ENCODE measurements at places on chromosomes 5 and 9.
A peak's percentile ranks its signal among the peaks of the same experiment; 100 is the strongest.

GRCh38 chr5:147055089-147055826 is 176.7 kb upstream of the PPP2R2B start:
- DNase-seq, result no peak

- no peak for DNase-seq
Observed at GRCh38 chr9:105859428-105860091, 165.2 kb downstream of the TMEM38B start.

GRCh38 chr5:114782869-114783268 is 386.8 kb downstream of the TRIM36 start:
- no peak for DNase-seq

GRCh38 chr9:92962846-92963245 is 15.5 kb downstream of the FGD3 start:
- DNase-seq, result no peak

- DNase-seq, result peak; percentile 53
Observed at GRCh38 chr5:175707751-175708375, 50.0 kb downstream of the HRH2 start.

DNA sequence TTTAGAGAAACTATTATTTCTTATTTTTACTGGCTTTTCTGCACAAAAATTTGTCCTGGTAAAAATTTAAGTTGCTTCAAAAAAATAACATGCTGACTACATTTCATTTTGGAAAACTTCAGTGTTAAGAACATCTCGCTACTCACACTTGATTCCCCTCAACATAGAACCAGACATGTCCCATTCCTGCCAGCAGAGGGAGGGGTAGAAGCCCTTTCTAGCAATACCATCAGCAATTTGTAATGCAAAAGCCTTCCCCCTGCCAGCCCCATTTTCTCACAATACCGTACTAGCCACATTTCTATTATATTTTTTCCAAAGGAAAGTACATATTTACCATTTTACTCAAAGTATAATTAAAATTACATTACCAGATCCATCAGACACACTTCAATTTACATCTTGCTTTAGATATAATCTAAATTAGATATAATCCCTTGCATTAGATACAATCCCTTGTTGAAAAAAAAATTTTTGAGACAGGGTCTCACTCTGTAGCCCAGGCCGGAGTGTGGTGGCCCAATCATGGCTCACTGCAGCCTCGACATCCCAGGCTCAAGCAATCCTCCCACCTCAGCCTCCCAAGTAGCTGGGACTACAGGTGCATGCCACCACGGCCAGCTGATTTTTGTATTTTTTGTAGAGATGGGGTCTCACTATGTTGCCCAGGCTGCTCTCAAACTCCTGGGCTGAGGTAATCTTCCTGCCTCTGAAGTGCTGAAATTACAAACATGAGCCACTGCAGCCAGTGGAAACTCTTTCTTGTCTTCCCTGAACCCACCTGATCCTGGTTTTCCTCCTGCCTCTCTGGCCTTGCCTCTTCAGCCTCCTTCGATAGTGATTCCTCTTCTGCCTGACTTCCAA is 39.6 kb upstream of the IDNK start:
- DNase-seq, result no peak

DNA sequence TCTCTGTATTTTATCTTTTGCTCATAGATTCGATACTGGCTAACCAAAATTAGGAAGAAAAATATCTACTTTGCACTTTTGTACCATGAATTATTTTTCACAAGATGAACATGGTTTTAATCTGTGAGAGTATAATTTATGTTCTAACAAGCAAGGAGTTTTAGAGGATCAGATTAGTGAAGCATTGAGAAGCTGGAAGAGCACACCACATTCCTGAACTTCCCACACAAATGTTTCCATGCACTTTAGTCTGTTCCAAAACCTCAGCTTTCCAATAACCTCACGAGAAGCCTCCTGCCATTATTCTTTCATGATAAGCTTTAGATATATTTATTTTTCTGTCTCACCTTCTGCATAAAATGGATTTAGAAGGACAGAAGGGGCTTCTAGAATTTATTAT is 98.7 kb upstream of the MPDZ start:
- DNase-seq, result no peak

Measured in mesenteric fat pad (tissue), 1 donor.